ENCODE measurements at places on chromosomes 2 and 18.

DNA sequence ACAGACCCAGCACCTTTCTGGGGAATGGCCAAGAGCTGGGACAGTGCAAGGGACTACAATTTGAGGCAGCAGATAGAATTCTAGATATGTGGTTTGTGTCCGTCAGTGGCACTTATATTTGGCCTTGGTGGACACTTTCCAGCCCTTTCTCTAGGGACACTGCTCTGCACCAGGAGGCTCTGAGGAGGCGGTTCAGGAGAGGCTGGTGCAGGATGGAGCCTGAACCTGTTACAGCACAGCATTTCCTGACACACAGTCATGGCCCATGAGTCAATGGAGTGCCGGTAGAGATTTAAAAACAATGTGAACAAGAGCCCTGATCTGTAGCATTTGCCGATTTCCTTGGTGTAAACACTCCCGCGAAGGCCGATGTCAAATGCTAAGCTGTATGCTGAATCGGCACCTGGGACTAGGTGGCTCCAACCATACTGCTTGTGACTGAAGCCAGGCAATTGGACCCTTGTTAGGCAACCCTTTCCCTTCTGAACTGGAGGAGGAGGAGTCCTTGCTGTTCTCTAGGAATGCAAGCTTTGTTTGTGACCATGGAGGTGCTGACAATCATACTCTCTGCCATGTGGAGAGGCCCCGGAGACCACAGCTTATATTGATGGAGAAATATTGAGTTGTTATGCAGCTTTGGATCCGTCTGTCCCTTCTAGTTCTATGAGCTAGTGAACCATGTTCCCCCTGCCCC lies 11.9 kb downstream of the FABP1 start:
- DNase-seq = no peak

GRCh38 chr2:20606198-20606597 lies 44.7 kb downstream of the HS1BP3 start:
- DNase-seq = no peak

DNA sequence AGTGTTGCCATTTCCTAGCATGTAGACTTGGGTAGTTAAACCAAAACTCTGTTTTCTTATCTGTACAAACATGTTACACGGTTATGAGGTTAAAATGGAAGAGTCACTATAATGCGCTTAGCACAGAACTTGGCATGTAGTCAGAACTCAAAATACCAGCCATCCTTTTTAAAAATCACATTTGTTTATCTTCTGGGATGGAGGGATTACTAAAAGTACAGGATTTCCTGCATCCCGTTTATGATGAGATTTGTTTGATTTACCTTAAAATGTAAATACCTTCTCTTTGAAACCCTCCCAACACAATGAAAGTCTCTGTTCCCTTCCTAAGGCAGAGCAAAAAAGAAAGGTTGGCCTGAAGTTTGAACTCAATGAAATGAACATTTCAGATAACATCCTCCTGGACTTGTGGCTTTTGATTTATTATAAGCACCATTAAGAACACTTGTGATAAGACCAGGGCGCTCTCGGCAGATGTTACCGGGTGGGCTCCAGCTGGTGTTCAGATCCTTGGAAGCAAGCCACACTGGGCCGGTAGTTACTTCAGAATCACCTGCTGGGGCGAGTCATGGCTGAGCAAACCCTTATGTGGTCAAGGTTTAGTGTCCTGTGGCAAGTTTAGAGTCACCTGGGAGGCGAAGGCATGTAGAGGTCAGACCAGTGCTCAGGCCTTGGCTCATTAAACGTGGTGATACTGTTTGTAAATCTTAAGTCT lies 105.7 kb downstream of the MGAT5 start:
- DNase-seq = peak; percentile 25

DNA sequence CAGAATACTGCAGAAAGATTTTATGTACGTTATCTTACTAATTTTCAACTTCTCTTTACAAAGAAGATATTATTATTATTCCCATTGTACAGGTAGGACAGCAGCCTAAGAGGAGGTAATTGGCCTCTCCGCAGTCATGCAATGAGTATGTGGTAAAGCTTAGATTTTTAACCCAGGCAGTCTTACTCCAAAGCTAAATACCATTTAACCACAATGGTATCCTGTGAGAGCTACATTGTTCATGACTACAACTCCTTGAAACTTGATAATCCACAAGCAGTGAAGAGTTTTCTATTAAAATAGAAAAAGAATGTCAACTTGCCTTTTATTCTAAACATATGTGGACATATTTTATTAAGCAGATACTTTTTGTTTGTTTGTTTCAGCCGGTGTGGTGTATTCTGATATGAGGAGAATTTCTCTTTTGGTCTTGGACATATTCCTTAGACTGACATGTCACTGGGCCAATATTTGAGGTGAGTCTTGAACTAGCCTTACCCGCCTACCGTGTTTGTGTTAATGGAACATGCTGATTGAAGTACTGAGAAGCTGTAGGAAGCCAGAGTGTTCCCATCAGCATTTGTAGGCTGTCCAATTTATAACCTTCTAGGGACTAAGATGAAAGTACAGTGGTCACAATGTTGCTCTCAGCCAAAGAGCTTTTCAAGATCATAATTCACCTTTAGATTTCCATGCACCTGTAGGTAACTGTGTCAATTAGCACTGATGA lies 293.9 kb upstream of the DCC start:
- DNase-seq = no peak

DNA sequence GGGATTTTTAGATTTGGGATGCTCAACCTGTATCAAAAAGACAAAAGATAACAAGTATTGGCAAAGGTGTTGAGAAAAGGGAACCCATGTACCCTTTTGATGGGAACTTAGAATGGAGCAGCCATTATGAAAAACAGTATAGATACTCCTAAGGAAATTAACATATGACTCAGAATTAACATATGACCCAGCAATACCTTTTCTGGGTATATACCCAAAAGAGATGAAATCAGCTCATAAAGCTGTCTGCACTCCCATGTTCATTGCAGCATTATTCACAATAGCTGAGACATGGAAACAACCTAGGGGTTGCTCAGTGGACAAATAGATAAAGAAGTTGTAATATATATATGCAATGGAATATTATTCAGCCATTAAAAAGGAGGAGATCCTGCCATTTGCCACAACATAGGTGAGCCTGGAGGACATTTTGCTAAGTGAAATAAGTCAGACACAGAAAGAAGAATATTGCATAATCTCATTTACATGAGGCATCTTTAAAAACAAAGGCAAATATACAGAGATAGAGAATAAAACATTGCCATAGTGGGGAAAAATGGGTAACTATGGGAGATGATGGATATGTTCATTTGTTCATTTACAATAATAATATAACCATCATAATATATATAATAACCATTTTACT lies 142.1 kb downstream of the PTRHD1 start:
- no peak for DNase-seq

DNA sequence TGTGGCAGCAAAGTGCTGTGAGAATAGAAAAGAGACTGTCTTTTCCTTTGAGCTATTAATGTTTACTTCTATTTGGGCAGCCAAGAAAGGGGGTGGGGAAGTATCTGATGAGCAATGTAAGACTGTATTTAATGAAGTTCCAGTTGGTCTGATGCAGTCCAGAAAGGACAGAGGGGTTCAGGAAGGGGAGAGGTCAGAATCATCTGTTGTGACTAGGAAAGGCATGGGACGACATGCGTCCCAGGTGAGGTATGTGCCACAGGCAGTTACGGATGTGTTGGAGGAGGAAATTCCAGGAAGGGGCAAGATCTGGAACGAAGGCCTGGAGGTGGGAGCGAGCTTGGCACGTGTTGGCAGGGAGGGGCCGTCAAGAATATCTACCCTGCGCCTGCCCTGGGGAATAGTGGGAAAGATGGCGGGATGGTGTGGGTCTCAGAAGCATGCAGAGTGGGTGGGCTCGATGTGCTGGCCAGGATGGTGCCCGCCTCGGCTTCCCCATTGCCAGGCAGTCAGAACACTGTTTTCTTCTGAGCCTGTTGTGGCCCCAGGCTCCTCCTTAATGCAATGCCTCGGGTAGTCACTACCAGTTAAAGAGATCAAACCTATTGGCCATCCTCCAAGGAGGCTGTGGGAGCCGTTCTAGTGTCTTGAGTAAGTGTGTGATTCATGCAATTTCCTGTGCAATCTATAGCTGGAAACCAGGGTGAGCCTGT lies 57.8 kb upstream of the TXNDC2 start:
- DNase-seq = no peak

DNA sequence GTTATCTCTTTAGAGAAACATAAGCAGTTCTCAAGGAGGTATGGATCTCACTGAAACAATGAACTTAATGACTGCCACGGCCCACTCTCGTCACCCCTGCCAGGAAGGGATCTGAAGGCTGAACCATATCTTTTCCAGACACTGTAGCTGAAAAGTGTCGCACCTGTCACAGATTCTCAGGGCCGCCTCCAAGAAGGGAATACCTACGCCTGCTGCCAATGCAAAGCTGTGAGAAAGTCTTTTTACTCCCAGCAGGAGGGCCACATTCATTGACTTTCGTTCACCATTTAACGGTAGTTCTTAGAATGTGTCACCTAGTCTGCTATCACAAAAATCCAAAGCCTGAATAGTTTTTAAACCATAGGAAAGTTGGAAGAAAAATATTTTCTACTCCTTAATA lies 66.7 kb upstream of the SH3BP4 start:
- DNase-seq = no peak

DNA sequence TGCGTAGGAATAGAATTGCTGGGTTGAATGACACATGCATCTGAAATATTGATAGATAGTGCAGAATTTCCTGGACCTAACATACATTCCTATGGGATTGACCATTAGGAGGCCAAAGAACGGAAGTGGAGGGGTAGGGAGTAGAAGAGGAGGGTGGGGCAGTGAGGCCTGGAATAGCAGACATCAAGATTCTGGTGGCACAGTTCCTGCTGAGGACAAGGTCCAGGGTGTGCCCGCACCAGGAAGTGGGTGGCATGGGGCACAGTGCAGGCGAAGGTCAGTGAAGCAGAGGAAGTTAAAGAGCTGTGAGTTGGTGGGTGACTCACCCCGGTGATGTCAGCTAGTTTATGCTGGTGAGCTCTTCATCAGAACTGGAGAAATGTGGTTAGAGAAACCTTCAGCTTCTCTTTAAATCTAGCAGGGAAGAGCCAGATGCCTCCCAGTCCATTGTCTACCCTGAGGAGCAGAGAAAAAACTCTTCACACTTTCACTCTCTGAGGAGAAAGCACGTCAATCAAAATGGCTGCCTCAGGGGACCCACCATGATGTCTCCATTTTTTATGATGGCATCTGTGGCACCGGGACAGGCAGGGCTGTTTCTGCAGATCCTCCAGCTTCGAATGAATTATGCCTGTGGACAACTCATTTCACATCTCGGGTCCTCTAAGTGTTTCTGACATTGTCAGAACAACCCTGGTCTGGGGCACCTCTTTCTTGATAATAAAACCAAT lies 55.9 kb upstream of the CTLA4 start:
- DNase-seq = no peak
